Glomerular endothelial cell (primary cell): ENCODE measurements at places on chromosomes 7 and 10. TPM values are rescaled to one million over a fixed set of nuclear protein-coding genes. Genes with fewer than 3 reads are reported as not detected.

The AGR2 gene
- not detected in 2 replicates for total RNA-seq

The HOXA13 gene
- not detected in 2 replicates for total RNA-seq

The LLCFC1 gene
- not detected in 2 replicates for total RNA-seq

The TLL2 gene
- 2.5 and 4.0 TPM in 2 replicates for total RNA-seq

The RSPH10B2 gene
- total RNA-seq: 1.2 TPM in 1 of 2 replicates, not detected in the other

The SAMD9 gene
- 8.4 and 16.5 TPM in 2 replicates for total RNA-seq

The CFTR gene
- total RNA-seq: not detected in 2 replicates
